ENCODE measurements at places on chromosomes 4 and X. TPM values are rescaled to one million over a fixed set of nuclear protein-coding genes. Genes with fewer than 3 reads are reported as not detected.

CT83 gene
- total RNA-seq, result not detected

ZNF280C gene
- 1.5 TPM for total RNA-seq

CHRDL1 gene
- total RNA-seq, result 5.5 TPM

CNGA1 gene
- total RNA-seq, result not detected

MAGEA11 gene
- not detected for total RNA-seq

GPAT3 gene
- total RNA-seq, result 183 TPM

RAB41 gene
- total RNA-seq, result not detected

SH3D19 gene
- 62.6 TPM for total RNA-seq

DNA sequence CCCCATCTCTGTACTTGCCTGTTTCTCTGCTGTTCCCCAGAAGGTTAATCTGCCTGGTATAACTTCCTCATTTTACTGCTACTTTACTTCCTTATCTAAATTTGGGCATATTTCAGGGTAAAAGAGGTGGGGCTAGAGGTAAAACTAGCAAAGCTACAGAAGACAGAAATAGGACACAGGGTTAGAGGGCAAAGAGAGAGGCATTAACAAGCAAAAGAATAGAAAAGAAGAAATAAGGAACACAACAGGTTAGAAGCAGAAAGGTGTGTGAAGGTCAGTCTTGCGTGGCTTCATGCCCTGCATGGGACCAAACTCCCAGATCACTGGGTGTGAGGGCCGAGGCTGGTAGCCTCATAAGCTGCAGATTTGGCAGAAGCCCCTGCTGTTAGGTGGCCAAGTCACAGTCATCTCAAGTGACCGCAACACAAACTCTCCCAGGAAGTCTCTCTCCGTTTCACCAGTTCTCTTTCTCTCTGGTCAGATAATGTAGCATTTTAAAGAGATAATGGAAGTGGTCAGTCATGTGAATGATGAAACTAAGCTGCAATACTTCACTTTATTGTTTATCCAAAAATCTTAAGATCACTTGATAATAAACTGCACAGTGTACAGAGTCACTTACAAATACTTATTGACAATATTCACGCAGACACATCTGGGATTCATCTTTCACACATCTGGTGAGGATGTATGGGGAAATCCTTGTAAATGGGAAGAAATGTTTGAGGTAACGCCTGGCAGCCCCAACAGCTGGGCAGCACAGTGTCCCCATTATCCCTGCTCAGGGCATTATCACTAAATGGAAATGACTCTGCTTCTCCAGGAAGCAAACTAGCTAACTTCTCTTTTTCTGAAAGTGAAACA, 16.4 kb downstream of the TMEM154 start:
- H3K27ac ChIP-seq, result no peak overlapping the region
- H3K27me3 ChIP-seq, result no peaks in the 10 kb centered on the region
- H3K4me1 ChIP-seq, result no peaks in the 10 kb centered on the region
- DNase-seq, result no peak

DNA sequence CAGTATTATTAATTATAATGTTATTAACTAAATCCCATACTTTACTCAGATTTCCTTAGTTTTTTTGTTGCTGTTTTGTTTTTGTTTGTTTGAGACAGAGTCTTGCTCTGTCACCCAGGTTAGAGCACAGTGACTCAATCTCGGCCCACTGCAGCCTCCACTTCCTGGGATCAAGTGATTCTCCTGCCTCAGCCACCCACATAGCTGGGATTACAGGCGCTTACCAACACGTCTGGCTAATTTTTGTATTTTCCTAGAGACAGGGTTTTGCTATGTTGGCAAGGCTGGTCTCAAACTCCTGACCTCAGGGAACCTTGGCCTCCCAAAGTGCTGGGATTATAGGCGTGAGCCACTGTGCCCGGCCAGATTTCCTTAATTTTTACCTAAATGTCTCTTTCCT, 72.2 kb downstream of the ANAPC4 start:
- no peak overlapping the region for H3K27ac ChIP-seq
- H3K4me1 ChIP-seq, result no peaks in the 10 kb centered on the region
- no peak for DNase-seq
- H3K36me3 ChIP-seq, result no peaks in the 10 kb centered on the region

GRCh38 chrX:41137589-41137988, 52.3 kb downstream of the USP9X start:
- H3K27ac ChIP-seq, result no peak overlapping the region
- H3K4me1 ChIP-seq, result no peaks in the 10 kb centered on the region
- H3K27me3 ChIP-seq, result no peaks in the 10 kb centered on the region
- DNase-seq, result no peak
- peaks cover 62% of the 10 kb centered on the region for H3K36me3 ChIP-seq

- no peak overlapping the region for H3K4me3 ChIP-seq
- H3K27me3 ChIP-seq, result no peaks in the 10 kb centered on the region
- no peaks in the 10 kb centered on the region for H3K4me1 ChIP-seq
These were observed 11.1 kb upstream of the MAB21L2 start for GRCh38 chr4:150570862-150571261.

GRCh38 chr4:44736900-44737299, 10.5 kb upstream of the GNPDA2 start:
- no peaks in the 10 kb centered on the region for H3K27me3 ChIP-seq
- no peaks in the 10 kb centered on the region for H3K4me1 ChIP-seq
- H3K27ac ChIP-seq, result no peak overlapping the region
- DNase-seq, result no peak
- no peak overlapping the region for H3K4me3 ChIP-seq

DNA sequence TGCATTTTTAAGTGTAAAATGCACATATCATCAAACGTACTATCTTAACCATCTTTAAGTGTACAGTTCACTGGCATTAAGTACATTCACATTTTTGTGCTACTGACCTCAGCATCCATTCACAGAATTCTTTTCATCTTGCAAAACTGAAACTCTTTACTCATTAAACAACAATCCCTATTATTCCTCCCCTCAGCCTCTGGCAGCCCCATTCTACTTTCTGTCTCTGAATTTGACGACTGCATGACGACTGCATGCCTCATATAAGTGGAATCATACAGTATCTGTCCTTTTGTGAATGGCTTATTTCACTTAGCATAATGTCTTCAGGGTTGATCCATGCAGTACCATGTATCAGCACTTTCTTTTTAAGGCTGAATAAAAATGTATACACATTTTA, 38.7 kb downstream of the CNKSR2 start:
- H3K27me3 ChIP-seq, result no peaks in the 10 kb centered on the region
- H3K4me3 ChIP-seq, result no peak overlapping the region
- H3K4me1 ChIP-seq, result no peaks in the 10 kb centered on the region

GRCh38 chrX:35289952-35290351, 347.4 kb downstream of the FAM47B start:
- H3K27me3 ChIP-seq, result no peaks in the 10 kb centered on the region
- H3K4me1 ChIP-seq, result no peaks in the 10 kb centered on the region
- H3K36me3 ChIP-seq, result no peaks in the 10 kb centered on the region
- no peak for DNase-seq
- no peak overlapping the region for H3K27ac ChIP-seq
- H3K4me3 ChIP-seq, result no peak overlapping the region

- no peaks in the 10 kb centered on the region for H3K36me3 ChIP-seq
- H3K27me3 ChIP-seq, result peaks cover 5% of the 10 kb centered on the region
- H3K4me1 ChIP-seq, result no peaks in the 10 kb centered on the region
- H3K27ac ChIP-seq, result no peak overlapping the region
- no peak for DNase-seq
These were observed 62.4 kb downstream of the TRAPPC11 start for GRCh38 chr4:183721207-183722081.

- no peak overlapping the region for H3K27ac ChIP-seq
- DNase-seq, result no peak
- H3K4me3 ChIP-seq, result no peak overlapping the region
- H3K36me3 ChIP-seq, result no peaks in the 10 kb centered on the region
- no peaks in the 10 kb centered on the region for H3K27me3 ChIP-seq
- no peaks in the 10 kb centered on the region for H3K4me1 ChIP-seq
These were observed 10.7 kb upstream of the PDHA1 start for GRCh38 chrX:19332983-19333382.

DNA sequence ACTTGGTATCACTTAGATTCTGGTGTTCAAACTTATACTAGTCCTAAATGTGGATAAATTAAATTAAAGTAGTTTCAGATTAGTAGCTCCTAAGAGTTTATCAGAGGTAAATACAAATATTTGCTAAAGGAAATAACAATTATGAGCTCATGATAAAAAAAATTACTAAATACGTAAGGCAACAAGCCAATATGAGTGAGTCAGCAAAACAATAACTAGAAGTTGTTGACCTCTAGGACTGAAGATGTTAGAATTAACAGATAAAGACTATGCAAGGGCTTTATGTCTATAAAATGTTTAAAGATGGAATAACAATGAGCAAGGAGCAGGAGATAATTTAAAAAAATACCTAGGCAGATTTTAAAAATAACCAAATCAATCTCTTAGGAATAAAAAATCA, 195.8 kb downstream of the CLCN4 start:
- no peaks in the 10 kb centered on the region for H3K27me3 ChIP-seq
- no peaks in the 10 kb centered on the region for H3K36me3 ChIP-seq
- no peaks in the 10 kb centered on the region for H3K4me1 ChIP-seq
- no peak overlapping the region for H3K27ac ChIP-seq

- H3K4me1 ChIP-seq, result no peaks in the 10 kb centered on the region
- H3K36me3 ChIP-seq, result no peaks in the 10 kb centered on the region
These were observed 135.0 kb downstream of the GPC3 start for GRCh38 chrX:133850399-133850798.

DNA sequence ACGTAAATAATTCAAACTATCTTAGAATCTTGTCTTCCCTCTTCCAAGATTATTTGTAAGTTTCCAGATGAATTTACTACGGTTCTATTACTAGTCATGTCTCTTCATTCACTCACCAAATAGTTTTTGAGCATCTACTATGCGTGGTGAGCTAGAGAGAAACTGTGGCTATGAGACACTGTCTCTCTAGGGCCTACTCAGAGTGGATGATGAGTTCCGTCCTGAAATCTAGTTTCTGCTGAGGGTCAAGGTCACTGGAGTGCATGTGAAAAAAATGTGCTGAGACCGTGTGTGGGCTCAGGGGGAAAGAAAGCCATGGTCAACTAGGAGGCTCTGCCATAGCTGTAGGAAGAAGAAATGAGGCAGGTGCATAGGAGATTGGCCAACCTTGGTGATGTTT, 320.2 kb upstream of the GATB start:
- no peaks in the 10 kb centered on the region for H3K4me1 ChIP-seq
- no peaks in the 10 kb centered on the region for H3K36me3 ChIP-seq
- no peak overlapping the region for H3K27ac ChIP-seq
- no peak overlapping the region for H3K4me3 ChIP-seq

DNA sequence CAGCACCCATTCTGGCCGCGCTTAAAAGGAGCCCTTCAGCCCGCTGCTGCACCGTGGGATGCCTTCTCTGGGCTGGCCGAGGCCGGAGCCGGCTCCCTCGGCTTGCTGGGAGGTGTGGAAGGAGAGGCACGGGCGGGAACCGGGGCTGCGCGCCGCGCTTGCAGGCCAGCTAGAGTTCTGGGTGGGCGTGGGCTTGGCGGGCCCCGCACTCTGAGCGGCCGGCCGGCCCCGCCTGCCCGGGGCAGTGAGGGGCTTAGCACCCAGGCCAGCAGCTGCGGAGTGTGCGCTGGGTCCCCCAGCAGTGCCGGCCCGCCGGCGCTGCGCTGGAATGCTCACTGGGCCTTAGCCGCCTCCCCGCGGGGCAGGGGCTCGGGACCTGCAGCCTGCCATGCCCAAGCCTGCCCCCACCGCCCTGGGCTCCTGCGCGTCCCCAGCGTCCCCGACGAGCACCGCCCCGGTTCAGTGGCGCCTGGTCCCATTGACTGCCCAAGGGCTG, 111.3 kb downstream of the PCDH18 start:
- H3K27me3 ChIP-seq, result no peaks in the 10 kb centered on the region
- no peak overlapping the region for H3K27ac ChIP-seq
- no peak overlapping the region for H3K4me3 ChIP-seq
- H3K36me3 ChIP-seq, result no peaks in the 10 kb centered on the region
- DNase-seq, result no peak

DNA sequence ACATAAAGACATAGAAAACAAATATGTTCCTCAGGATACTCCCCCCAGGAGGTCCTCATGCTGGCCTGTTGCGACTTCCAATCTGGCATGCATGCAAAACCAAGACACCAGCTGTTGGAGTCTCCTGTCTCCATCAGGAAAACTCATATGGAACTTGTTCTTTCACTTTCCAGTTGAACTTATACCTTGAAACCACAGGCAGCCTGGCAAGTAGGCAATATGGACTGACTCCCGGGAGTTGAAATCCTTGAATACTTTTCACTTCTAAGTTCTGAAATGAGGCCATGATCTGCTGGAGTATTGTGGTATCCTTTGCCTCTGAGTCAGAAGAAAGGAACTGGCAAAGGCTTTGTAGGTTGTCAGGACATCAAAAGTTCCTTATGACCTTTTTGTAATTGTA, 444.2 kb downstream of the IDS start:
- no peak overlapping the region for H3K27ac ChIP-seq
- no peak overlapping the region for H3K4me3 ChIP-seq
- no peaks in the 10 kb centered on the region for H3K4me1 ChIP-seq
- H3K36me3 ChIP-seq, result no peaks in the 10 kb centered on the region

DNA sequence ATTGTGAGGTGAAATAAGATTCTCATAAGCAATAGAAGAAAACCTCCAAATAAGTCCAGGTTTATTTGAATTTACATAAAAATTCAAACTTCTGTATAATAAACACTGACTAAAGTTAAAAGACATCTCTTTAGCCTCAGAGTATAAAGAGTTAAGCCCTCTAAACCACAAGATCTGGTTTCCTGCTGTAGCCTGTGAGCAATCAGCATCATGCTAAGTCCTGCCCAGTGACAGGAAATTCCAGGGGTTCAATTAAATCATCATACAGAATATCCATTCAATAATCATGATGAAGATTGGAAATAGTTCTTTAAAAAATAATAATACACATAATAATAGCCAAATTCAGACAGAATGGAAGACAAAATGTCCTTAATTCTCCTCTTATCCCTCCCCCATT, 139.2 kb upstream of the DGKK start:
- H3K27me3 ChIP-seq, result no peaks in the 10 kb centered on the region
- H3K36me3 ChIP-seq, result no peaks in the 10 kb centered on the region
- no peak overlapping the region for H3K4me3 ChIP-seq
- DNase-seq, result no peak
- H3K27ac ChIP-seq, result no peak overlapping the region

- no peaks in the 10 kb centered on the region for H3K27me3 ChIP-seq
- peaks cover 28% of the 10 kb centered on the region for H3K4me1 ChIP-seq
- H3K4me3 ChIP-seq, result no peak overlapping the region
- H3K36me3 ChIP-seq, result no peaks in the 10 kb centered on the region
These were observed 5.9 kb downstream of the SNX25 start for GRCh38 chr4:185215261-185215660.
